ENCODE measurements at places on chromosomes 1 and 21.

GRCh38 chr1:67191668-67192520 lies 25.6 kb downstream of the IL23R start:
- H3K27ac ChIP-seq, result no peak overlapping the region

DNA sequence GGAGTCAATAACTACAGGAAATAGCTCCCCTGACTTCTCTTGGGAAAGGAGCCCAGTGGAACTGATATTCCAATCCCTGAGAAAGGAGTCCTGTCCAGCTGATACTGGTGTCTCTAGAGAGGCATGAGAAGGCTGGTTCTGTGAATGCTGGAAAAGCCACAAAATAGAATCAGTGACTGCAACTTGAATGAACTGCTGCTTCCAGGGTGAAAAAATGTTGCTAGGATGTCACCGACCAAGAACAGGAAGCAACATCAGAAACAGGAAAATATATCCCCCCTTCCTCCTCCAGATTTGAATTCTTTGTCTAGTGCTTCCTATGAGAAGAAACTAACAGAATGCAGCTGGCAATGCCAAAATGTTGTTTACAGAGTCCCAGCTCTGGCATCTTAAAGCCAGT lies 269.3 kb upstream of the LYPLAL1 start:
- no peak for DNase-seq
- H3K4me3 ChIP-seq, result no peak overlapping the region
- H3K27ac ChIP-seq, result no peak overlapping the region
- H3K4me1 ChIP-seq, result no peaks in the 10 kb centered on the region

DNA sequence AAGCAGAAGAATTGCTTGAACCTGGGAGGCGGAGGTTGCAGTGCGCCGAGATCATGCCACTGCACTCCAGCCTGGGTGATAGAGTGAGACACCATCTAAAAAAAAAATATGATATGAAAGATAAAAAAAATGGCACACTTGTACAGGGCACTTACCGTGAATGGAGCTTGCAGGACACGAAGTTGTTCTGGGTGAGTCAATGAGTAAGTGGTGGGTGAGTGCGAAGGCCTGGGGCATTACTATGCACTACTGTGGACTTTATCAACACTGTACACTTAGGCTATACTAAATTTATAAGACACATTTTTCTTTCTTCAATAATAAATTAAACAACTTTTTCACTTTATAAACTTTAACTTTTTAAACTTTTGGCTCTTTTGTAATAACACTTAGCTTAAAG lies 37.0 kb downstream of the TNFRSF8 start:
- DNase-seq, result no peak
- peaks cover 2% of the 10 kb centered on the region for H3K27me3 ChIP-seq
- H3K36me3 ChIP-seq, result no peaks in the 10 kb centered on the region
- H3K4me1 ChIP-seq, result peaks cover 2% of the 10 kb centered on the region
- H3K27ac ChIP-seq, result no peak overlapping the region

GRCh38 chr1:22841860-22842281 lies 130.8 kb downstream of the LACTBL1 start:
- H3K27me3 ChIP-seq, result peaks cover 20% of the 10 kb centered on the region
- H3K4me3 ChIP-seq, result no peak overlapping the region

DNA sequence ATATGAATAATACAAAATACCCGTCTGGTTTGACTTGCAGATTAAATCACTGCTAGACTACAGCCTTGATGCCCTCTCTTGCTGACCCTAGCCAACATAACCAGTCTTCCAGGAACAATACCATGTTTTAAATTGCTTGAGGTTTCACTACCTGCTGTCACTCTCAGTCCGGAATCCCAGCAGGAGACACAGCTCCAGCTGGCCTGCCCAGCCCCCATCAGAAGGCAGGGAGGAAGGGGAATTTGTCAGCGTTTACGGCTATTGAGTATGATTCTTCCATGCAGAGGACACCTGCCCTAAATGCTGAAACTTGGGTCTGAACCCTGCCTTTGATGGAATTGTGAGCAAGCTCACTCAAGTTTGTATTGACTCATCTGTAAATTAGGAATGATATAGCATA lies 33.0 kb downstream of the ZNF496 start:
- no peak overlapping the region for H3K27ac ChIP-seq
- DNase-seq, result no peak
- H3K4me1 ChIP-seq, result no peaks in the 10 kb centered on the region
- H3K27me3 ChIP-seq, result peaks cover 2% of the 10 kb centered on the region
- H3K4me3 ChIP-seq, result no peak overlapping the region
- H3K36me3 ChIP-seq, result peaks cover 24% of the 10 kb centered on the region

DNA sequence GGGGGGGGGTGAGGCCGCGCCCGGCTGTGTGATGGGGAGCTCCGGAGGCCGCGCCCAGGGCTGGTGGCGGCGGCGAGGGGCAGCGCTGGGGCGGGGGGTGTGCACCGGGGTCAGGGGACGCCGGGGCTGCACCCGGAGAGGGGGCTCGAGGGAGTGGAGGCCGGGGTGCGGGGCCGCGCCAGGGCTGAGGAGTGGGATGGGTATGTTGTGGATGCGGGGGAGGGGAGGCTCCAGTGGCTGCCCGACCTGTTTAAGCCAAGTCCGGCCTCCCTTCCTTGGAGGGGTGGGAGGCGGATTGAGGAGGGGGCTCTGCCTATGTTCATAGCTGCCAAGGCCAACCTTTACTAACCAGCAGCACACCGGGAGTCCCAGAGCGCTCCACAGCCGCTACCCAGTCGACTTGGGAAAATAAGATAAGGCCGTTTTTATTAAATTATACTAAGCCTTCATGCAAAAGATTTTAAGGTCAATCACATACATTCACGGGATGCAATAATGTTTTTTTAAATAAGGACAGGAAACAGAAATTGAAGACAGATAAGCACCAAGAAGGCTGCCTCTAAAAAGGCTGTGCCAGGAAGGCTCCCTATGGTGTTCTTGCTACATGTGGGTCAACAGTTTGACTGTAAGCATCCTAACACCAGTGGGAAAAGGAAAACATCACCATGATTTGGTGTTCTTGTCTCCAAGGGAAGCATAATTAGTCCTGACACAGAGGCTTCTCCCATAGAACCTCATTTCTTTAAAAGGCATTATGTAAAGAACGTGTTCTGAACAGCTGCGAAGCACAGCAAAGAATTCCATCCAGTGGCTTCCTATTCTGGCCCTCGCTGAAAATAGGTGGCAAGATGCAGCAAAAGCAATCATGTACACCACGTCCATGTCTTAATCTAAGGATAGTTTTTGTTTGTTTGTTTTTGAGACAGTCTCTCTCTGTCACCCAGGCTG lies 626 bp upstream of the HLCS start:
- H3K4me1 ChIP-seq, result peaks cover 18% of the 10 kb centered on the region
- H3K27me3 ChIP-seq, result no peaks in the 10 kb centered on the region
- H3K27ac ChIP-seq, result peak overlapping the region; percentile 69
- DNase-seq, result no peak
- peaks cover under 1% of the 10 kb centered on the region for H3K36me3 ChIP-seq
- H3K4me3 ChIP-seq, result peak overlapping the region; percentile 75

GRCh38 chr1:9719978-9720722 lies 68.6 kb downstream of the PIK3CD start:
- no peak for DNase-seq
- peaks cover 64% of the 10 kb centered on the region for H3K4me1 ChIP-seq
- no peaks in the 10 kb centered on the region for H3K27me3 ChIP-seq
- H3K36me3 ChIP-seq, result peaks cover 60% of the 10 kb centered on the region

GRCh38 chr1:24830680-24831272 lies 85.5 kb downstream of the CLIC4 start:
- peaks cover 5% of the 10 kb centered on the region for H3K27me3 ChIP-seq
- DNase-seq, result no peak
- H3K36me3 ChIP-seq, result no peaks in the 10 kb centered on the region
- peaks cover 1% of the 10 kb centered on the region for H3K4me1 ChIP-seq

- H3K4me1 ChIP-seq, result no peaks in the 10 kb centered on the region
- no peaks in the 10 kb centered on the region for H3K27me3 ChIP-seq
- no peak overlapping the region for H3K27ac ChIP-seq
- H3K4me3 ChIP-seq, result no peak overlapping the region
Measured at GRCh38 chr1:48294656-48295055, 72.1 kb downstream of the SLC5A9 start.

DNA sequence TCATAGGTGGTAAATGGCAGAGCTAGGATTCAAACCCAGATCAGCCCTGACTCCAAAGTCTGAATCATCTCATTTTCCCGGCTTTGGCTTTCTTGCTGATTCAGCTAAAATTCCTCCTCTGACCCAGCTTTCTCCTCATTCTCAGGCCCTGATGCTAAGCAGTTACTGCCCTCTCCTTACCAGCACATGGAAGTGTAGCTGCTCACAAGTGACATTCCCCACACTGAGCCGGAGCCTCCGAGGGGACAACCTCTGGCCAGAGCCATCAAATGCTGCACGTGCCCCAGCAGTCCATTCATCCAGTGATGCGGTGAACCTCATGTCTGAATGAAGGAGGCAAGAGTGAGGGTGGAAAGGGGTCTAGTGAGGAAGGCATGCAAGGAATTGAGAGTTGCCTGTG lies 11.1 kb downstream of the ITGA10 start:
- no peak overlapping the region for H3K27ac ChIP-seq
- no peaks in the 10 kb centered on the region for H3K4me1 ChIP-seq
- peaks cover 5% of the 10 kb centered on the region for H3K36me3 ChIP-seq
- no peak overlapping the region for H3K4me3 ChIP-seq
- no peaks in the 10 kb centered on the region for H3K27me3 ChIP-seq

DNA sequence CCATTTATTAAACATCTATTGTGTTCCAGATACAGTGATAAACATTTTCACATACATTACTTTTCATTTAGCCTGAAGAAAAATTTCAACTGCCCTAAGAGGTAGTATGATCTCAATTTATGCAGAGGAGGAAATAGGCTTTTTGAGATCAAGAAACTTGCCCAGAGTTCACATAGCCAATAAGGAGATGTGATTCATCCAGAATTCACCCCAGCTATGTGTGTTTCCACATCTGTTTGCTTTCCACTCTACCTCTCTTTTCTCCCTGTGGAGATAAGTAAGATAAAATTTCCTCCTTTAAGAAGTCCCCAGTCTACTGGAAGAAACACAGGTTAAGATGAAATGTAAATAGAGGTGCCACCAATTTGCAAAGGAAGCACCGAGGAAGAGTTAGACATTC lies 199.7 kb upstream of the C8B start:
- H3K4me1 ChIP-seq, result no peaks in the 10 kb centered on the region
- no peaks in the 10 kb centered on the region for H3K36me3 ChIP-seq
- no peak for DNase-seq

DNA sequence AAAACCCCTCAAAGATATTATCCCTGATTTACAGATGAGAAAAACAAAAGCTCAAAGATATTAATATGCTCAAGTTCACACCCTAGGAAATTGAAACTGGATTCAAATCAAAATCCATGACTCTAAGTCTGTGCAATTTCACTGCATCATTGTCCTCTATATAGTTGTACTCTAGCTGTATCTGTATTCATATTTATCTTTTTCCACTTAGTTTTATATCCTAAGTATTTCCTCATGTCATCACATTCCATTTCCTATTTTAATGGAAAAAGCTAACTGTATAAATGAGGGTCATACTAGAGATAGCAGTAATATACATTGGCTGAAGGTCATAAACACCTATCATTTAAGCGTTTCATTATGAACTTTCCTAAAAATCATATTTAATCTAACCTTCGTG lies 42.2 kb upstream of the RALGPS2 start:
- no peaks in the 10 kb centered on the region for H3K36me3 ChIP-seq
- DNase-seq, result no peak
- H3K4me3 ChIP-seq, result no peak overlapping the region
- peaks cover 13% of the 10 kb centered on the region for H3K4me1 ChIP-seq
- H3K27ac ChIP-seq, result no peak overlapping the region

- H3K36me3 ChIP-seq, result no peaks in the 10 kb centered on the region
- H3K4me3 ChIP-seq, result no peak overlapping the region
- H3K4me1 ChIP-seq, result no peaks in the 10 kb centered on the region
Measured at GRCh38 chr1:245652660-245653427, 498.1 kb downstream of the KIF26B start.

GRCh38 chr21:33330726-33331125 lies 6.0 kb downstream of the IFNAR1 start:
- no peak overlapping the region for H3K4me3 ChIP-seq
- peaks cover 17% of the 10 kb centered on the region for H3K36me3 ChIP-seq
- no peak for DNase-seq
- no peak overlapping the region for H3K27ac ChIP-seq
- no peaks in the 10 kb centered on the region for H3K27me3 ChIP-seq
